Activated naive CD4-positive, alpha-beta T cell treated with anti-CD3 and anti-CD28 coated beads, Interleukin-2, amount 50 U/mL, for 16 hours (primary cell): ENCODE measurements at places on chromosomes 1 and 21.

DNA sequence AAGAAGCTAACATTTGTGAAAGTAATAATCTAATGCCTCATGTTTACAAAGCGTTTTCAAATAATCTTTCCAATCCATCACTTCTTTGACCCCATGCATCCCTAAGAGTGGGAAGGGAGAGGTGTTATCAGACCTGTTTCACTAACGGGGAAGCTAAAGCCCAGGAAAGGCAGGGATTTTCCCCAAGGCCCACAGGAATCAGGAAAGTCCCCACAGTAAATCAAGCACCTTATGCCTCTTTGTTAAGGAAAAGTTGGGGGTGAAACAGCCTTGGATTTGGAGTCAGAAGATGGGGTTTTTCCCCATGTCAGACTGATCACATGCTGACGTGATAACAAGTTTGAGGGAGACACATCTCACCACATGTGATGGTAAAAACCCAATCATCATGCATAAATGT, 20.0 kb upstream of the ANGPTL7 start:
- no peak for DNase-seq

GRCh38 chr21:44800971-44801467, 601 bp downstream of the UBE2G2 start:
- no peak for DNase-seq

- no peak for DNase-seq
Measured at GRCh38 chr1:187537936-187538335, 709.2 kb downstream of the PLA2G4A start.

DNA sequence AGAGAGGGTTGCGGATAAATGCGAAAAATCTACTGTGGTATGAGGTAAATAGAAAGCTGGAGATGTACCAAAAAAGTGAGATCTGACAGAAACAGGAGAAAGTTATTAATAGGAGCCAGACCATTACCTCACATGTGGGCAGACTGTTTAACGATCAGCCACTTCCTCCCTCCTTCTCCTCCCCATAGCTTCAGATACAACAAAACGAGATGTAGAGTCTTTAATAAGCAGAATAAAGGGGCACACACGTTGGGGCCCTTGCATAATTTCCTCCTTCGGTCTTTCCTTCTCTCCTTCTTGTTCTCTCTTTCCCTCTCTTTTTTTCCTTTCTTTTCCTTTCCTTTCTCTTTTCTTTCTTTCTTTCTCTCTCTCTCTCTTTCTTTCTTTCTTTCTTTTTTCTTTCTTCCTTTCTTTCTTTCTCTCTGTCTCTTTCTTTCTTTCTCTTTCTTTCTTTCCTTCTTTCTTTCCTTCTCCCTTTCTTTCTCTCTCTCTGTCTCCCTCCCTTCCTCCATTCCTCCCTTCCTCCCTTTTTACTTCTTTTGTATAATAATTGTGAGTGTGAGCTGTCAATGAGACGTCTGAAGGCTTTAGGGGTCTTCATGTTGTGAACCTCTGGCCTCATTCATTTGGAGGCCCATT, 242.1 kb downstream of the GRIK1 start:
- no peak for DNase-seq

DNA sequence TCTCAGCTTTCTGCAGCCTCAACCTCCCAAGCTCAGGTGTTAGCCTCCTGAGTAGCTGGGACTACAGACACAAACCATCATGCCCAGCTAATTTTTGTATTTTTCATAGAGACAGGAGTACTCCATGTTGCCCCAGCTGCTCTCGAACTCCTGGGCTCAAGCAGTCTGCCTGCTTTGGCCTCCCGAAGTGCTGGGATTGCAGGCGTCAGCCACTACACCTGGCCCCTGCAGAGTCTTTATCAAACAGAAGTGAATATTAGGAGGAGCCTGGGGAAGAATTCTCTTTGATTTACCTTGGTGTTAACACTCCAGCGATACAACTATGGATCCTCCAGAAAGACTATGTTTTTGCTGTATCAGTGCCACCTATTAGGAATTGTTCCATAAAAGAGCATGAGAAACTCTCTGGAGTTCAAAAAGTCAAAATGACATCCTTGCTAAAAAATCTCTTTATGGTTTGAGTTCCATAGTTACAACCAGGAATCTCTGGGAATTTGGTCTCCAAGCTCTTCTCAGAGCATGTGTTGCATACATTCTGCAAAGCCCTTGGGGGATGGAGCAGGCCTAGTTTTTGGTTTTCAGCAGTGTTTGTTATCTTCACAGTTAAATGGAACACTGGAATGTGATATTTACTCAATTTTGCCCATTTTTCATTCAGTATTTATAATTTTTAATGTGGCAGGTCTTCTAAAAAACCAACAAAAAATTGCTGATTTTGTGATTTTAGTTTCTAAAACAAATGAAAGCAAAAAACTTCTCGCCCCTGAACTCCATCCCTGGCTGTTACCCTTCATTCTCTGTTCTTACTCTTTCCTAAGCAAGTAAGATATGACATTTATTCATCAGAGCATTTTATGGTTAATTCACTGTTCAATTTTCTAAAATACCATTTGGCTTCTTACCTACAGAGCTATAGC, 77.3 kb downstream of the OLFML2B start:
- DNase-seq, result no peak

DNA sequence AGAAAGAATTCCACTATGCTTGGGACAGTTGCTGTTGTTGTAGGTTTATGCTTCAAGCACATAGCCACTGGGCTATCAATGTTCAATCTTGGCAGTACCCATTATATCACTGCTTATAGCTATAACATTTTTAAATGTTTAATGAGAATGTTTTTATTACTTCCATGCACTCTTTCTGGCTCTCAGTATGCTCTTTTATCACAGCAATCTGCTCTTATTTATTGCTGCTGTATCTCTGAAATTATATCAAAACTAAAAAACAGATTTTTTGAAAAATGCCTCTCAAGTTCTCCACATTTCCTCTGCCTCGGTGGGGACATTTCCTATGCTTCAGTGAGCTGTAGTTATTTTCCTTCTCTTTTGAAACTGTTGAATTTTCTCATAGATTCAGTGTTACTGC, 5.4 kb upstream of the SGIP1 start:
- DNase-seq, result no peak

- no peak for DNase-seq
Measured at GRCh38 chr21:33998402-33998801, 75.0 kb upstream of the MRPS6 start.

DNA sequence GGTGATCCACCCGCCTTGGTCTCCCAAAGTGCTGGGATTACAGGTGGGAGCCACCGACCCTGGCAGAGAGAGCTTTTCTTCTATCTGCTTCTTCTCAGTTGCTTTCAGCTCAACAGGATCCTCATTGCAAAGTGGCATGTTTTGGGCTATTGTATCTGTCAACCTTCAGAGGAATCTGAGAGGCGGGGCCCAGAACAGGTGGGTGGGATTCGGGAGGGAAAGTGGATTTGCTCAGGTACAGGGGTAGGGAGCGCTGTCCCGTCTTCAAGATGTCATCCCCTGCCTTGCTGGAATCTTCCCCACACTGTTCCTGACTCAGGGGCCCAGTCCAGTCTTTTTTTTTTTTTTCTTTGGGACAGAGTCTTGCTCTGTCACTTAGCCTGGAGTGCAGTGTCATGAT, 26.9 kb upstream of the RCC2 start:
- DNase-seq, result no peak

GRCh38 chr21:21200103-21200938, 202.1 kb downstream of the NCAM2 start:
- DNase-seq, result no peak
